ENCODE measurements at places on chromosomes 5 and 9.

- no peak for DNase-seq
Measured at GRCh38 chr9:20740929-20741582, 57.0 kb downstream of the FOCAD start.

- no peak for DNase-seq
Measured at GRCh38 chr5:173235499-173236394, 741 bp upstream of the NKX2-5 start.

- no peak for DNase-seq
Measured at GRCh38 chr5:37668524-37669047, 171.3 kb downstream of the GDNF start.

DNA sequence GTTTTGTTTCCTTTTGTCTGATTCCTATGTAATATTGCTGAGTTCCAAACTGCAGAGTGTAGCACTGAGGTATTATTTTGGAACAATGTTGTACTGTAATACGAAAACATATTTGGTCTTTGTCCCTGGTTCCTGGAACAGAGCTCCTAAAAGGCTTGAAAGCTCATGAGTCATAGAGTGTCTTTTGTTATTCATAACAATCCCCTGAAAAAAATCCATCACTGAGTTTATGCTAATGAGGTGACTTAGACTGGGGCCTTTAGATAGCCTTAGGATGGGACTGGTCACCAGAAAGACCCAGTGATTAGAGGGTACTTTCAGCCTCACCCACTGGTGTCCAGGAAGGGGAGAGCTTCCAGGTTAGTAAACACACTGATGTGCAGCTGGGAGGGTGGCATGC lies 132.7 kb upstream of the POU5F2 start:
- DNase-seq: no peak

DNA sequence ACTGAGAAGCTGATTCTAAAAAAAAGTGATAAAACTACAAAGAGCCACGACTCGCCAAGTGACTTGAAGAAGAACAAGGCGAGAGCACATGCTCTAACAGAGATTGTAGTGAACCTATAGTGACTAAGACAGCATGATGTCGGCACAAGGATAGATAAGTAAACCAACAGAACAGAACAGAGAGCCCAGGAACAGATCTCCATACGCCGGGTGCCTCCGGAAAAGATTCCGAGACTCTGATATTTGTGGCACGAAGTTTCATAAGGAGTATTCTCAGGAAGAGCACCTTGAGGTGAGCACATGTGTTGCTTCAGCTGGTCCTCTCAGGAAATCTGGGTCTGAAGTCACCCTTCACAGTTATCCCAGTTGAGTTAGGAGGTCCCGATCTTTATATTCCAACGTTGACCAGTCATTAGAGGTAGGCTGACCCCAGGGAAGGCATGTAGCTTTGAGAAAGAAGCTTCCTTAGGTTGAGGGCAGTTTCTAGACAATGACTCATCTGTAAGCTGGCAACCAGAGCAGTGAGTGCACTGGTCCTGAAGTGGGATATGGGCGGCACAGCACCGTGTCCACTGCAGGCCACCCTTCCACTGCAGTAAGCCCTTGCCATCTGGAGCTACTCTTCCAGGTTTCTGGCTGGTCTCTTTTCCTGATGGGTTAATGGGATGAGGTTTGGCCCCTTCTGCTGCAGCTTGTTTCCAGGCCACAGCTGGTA lies 13.6 kb upstream of the CLK4 start:
- DNase-seq: no peak

- DNase-seq: no peak
Measured at GRCh38 chr5:13944560-13945199, at the start of gene DNAH5. Gene DNAH5, minus strand, starts transcription at chr5:13944688. Its CDS starts 250 bp downstream, at chr5:13944438.
